ENCODE measurements at places on chromosomes 11 and 22.

DNA sequence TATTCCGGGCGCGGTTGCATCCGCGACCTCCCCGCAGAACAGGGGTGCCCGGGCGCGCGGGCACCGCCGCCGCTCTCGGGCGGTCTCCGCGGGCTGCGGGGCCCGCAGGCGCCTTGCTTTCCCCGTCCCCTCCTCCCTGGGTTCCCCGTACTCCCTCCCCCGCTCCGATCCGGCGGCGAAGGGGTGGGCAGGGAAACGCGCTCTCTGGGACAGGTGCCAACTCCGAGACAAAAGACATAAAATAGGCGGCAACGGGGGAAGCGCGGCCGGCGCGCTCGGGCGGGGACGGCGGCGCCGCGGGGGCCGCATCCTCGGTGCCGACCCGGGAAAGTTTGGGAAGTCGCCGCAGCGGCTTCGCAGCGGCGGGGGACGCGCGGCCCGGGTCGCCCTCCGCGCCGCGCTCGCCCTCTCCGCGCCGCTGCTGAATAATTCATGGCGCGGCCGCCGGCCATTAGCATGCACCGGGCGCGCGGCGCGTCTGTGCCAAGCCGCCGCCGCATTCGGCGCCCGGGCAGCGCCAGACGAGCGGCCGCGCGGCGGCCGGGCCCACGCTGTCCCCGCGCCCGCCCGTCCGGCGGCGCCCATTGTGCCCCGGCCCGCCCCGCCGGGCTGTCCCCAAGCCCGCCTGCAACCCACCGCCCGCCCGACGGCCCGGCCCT lies 78.7 kb upstream of the PPARA start:
- DNase-seq: peak; percentile 44

- no peak for DNase-seq
These were observed 978.3 kb downstream of the BRD1 start for GRCh38 chr22:48849219-48849912.

DNA sequence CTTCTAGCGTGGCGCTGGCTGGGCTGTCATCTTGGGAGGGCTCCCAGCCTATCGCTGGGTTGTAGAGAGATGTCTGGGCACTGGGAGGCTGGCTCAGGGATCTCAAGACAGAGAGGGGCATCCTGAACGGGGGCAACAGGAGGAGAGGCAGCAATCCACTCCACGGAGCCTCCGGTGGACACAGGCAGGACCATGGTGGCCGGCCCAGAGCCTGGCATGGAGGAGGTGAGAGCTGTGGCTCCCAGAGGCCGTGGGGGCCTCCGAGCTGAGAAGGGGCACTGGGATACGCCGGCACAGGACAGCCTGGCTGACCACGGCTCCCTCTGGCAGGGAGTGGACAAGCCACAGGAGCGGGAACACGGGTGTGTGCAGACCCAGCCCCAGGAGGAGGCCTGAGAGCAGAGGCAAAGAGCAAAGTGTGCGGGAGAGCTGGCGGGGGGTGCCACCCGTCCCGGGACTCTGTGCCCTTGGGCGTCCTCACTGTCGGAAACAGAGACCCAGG lies 9.1 kb downstream of the MRGPRF start:
- DNase-seq: no peak

DNA sequence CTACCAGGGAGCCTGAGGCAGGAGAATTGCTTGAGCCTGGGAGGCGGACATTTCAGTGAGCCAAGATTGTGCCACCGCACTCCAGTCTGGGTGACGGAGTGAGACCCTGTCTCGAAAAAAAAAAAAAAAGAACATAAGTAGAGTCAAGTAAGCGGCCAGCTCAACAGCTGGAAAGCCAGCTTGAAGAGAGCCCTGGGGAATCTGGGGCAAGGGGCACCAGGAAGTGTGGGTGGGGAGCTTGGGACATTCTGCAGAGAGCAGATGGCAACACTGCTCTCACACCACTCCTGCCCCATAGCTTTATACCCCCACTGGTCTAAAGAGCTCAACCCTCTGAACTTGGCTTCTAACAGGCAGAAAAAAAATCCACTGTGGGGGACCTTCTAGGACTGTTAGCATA lies 505.6 kb downstream of the BUD13 start:
- no peak for DNase-seq

All from OCI-LY7 (cell line).